ENCODE measurements at places on chromosomes 5 and 9. TPM values are rescaled to one million over a fixed set of nuclear protein-coding genes. Genes with fewer than 3 reads are reported as not detected.

DNA sequence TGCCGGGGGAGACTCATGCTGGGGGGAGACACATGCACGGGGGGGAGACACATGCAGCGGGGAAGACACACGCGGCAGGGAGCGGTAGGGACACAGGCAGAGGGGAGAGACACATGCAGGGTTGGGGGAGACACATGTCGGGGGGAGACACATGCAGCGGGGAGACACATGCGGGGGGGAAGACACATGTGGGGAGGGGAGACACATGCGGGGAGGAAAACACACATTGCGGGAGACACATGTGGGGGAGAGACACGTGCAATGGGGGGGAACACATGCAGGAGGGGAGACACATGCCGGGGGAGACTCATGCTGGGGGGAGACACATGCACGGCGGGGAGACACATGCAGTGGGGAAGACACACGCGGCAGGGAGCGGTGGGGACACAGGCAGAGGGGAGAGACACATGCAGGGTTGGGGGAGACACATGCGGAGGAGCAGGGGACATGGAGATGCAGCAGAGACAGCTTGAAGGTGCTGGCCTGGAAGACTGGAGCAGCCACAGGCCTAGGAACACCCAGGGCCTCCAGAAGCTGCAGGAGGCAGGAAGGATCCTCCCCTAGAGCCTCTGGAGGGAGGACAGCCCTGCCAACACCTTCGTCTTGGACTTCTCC, 20.3 kb upstream of the OLFM1 start:
- H3K27me3 ChIP-seq, result peaks cover 2% of the 10 kb centered on the region
- no peak overlapping the region for H3K27ac ChIP-seq
- H3K4me1 ChIP-seq, result no peaks in the 10 kb centered on the region
- DNase-seq, result no peak
- H3K36me3 ChIP-seq, result no peaks in the 10 kb centered on the region

DNA sequence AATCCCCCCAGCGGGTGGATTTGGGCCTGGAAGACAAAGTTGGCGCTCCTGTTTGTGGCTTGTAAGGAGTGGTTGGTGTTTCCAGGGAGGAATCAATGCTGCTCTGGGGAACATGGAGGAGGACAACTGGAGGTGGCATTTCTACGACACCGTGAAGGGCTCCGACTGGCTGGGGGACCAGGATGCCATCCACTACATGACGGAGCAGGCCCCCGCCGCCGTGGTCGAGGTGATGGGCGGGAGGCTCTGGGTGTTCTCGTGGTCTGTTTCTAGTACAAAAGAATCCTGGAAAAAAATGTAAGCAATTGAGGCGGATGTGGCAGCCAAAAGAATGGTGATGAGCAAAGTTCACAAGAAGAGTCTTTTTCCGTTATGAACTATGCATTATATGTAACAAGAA, 7.2 kb downstream of the SDHA start:
- no peak overlapping the region for H3K27ac ChIP-seq
- no peak for DNase-seq
- peaks cover 45% of the 10 kb centered on the region for H3K36me3 ChIP-seq
- peaks cover 6% of the 10 kb centered on the region for H3K4me1 ChIP-seq
- no peaks in the 10 kb centered on the region for H3K27me3 ChIP-seq

GRCh38 chr9:104775976-104776375, 12.0 kb downstream of the NIPSNAP3B start:
- no peak for DNase-seq
- no peak overlapping the region for H3K4me3 ChIP-seq
- H3K36me3 ChIP-seq, result peaks cover 3% of the 10 kb centered on the region
- H3K4me1 ChIP-seq, result no peaks in the 10 kb centered on the region
- H3K27me3 ChIP-seq, result no peaks in the 10 kb centered on the region

DNA sequence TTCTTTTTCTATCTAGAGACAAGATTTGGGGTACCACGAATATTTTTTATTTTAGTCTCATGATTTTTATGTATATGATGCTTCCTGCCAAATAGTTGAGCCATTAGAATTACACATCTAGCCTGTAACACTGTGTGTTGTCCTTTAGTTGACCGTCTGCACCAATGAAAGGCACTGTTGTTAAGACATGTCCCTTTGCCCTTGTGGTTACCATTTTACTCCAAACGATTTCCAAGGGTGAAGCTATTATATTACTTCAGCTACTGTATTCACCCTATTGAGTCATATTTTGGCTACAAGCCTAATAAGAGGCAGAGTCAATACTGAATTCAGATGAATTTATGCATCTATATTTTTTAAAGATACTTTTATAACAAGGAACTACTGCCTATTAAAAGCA, 207.6 kb downstream of the CETN3 start:
- H3K36me3 ChIP-seq, result no peaks in the 10 kb centered on the region
- no peak overlapping the region for H3K27ac ChIP-seq
- H3K4me3 ChIP-seq, result no peak overlapping the region
- no peak for DNase-seq
- H3K27me3 ChIP-seq, result no peaks in the 10 kb centered on the region

GRCh38 chr5:76046741-76047140, 36.4 kb upstream of the SV2C start:
- H3K4me3 ChIP-seq, result no peak overlapping the region
- H3K4me1 ChIP-seq, result no peaks in the 10 kb centered on the region
- H3K27ac ChIP-seq, result no peak overlapping the region

- no peaks in the 10 kb centered on the region for H3K27me3 ChIP-seq
- H3K4me1 ChIP-seq, result peaks cover 10% of the 10 kb centered on the region
- H3K27ac ChIP-seq, result no peak overlapping the region
Measured at GRCh38 chr5:68519143-68519542, 303.6 kb downstream of the PIK3R1 start.

- no peak for DNase-seq
- no peaks in the 10 kb centered on the region for H3K36me3 ChIP-seq
- no peak overlapping the region for H3K4me3 ChIP-seq
- H3K27ac ChIP-seq, result peak overlapping the region; percentile 75
- H3K27me3 ChIP-seq, result no peaks in the 10 kb centered on the region
Measured at GRCh38 chr5:96141749-96142148, 180.1 kb upstream of the ELL2 start.

GRCh38 chr5:87029951-87030350, 237.7 kb upstream of the RASA1 start:
- H3K27me3 ChIP-seq, result no peaks in the 10 kb centered on the region
- H3K36me3 ChIP-seq, result no peaks in the 10 kb centered on the region
- DNase-seq, result no peak
- H3K27ac ChIP-seq, result no peak overlapping the region

- no peaks in the 10 kb centered on the region for H3K4me1 ChIP-seq
- H3K27ac ChIP-seq, result no peak overlapping the region
- no peak overlapping the region for H3K4me3 ChIP-seq
- no peaks in the 10 kb centered on the region for H3K36me3 ChIP-seq
- peaks cover 11% of the 10 kb centered on the region for H3K27me3 ChIP-seq
- DNase-seq, result no peak
Measured at GRCh38 chr5:180467989-180468731, 26.0 kb upstream of the CNOT6 start.

DNA sequence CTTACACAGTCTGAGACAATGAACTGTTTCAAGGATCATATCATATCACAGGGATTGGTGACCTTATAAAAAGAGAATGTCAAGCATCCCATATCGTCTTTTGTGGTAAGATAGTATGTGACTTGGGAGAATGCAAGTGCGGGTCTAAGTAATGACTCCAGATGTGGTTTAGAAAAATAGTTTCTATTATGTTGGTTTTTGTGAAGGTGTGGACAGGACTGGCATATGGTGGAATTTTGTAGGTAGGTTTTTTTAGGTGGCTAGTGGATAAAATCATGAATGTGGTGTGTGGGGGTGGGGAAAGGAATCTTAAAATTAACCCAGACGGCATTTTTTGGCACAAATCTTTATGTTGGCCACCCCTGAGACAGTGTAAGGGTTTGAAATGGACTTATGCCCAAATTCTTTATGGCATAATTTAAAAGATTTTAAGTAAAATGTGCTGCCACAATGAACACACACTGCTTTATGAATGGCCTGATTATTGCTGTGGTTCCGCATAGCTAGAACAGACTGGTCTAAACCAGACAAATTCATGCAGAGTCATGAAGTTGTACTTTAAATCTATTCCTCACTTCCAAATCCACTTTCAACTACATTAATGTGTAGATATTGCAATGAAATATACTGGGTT, 204.8 kb upstream of the HAPLN1 start:
- DNase-seq, result peak; percentile 88
- H3K27ac ChIP-seq, result no peak overlapping the region
- H3K36me3 ChIP-seq, result no peaks in the 10 kb centered on the region
- H3K4me3 ChIP-seq, result no peak overlapping the region
- no peaks in the 10 kb centered on the region for H3K27me3 ChIP-seq

GRCh38 chr5:134289509-134290113, 63.7 kb upstream of the PPP2CA start:
- H3K27me3 ChIP-seq, result no peaks in the 10 kb centered on the region
- no peaks in the 10 kb centered on the region for H3K4me1 ChIP-seq
- H3K36me3 ChIP-seq, result no peaks in the 10 kb centered on the region

DNA sequence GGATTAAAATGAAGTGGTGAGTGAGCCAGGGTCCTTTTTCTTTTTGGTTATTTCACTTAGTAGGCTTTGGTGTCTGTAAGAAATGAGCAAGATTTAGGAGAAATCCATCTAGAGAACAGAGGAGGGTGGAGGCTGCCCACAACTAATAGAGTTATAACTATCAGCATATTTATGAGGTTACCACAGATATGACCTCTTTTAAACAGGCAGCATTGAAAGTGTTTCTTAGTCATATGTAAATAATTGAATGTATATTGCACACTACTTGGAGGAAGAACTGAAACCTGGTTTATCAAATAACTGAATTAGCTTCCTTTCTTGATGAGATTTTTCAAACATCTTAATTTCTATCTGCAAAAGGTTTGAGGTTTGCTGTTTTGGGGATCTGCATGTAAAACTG, 483.1 kb upstream of the PIK3R1 start:
- no peak for DNase-seq
- H3K36me3 ChIP-seq, result no peaks in the 10 kb centered on the region
- H3K27ac ChIP-seq, result no peak overlapping the region
- H3K27me3 ChIP-seq, result no peaks in the 10 kb centered on the region
- H3K4me1 ChIP-seq, result no peaks in the 10 kb centered on the region
- no peak overlapping the region for H3K4me3 ChIP-seq

The SH2D3C gene
- 0.24 TPM for polyA plus RNA-seq

The AFAP1L1 gene
- 2.9 TPM for polyA plus RNA-seq

- no peaks in the 10 kb centered on the region for H3K27me3 ChIP-seq
- peaks cover 6% of the 10 kb centered on the region for H3K4me1 ChIP-seq
- H3K27ac ChIP-seq, result no peak overlapping the region
- DNase-seq, result no peak
- no peaks in the 10 kb centered on the region for H3K36me3 ChIP-seq
Measured at GRCh38 chr9:70135176-70135575, 91.5 kb downstream of the MAMDC2 start.

The PCDHA7 gene
- 0.16 TPM for polyA plus RNA-seq

DNA sequence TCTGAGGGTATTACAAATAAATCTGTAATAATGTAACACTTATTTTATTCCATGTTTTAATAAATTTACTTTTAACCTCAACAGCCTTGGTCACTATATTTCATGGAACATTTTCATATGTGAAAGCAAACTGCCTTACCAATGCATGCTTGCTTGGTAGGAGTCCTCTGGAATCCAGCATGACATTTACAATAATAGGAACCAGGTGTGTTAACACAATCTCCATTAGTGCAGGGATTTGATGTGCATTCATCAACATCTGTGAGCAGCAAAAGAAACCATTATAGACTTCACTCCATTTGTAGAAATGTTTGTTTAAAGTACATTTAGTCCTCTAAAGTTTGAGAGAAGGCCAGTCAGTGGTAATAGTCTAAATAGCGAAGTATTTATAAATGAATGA, 159.4 kb downstream of the FBN2 start:
- H3K27ac ChIP-seq, result no peak overlapping the region
- no peak overlapping the region for H3K4me3 ChIP-seq
- H3K4me1 ChIP-seq, result no peaks in the 10 kb centered on the region

The SURF2 gene
- polyA plus RNA-seq, result 16.3 TPM

DNA sequence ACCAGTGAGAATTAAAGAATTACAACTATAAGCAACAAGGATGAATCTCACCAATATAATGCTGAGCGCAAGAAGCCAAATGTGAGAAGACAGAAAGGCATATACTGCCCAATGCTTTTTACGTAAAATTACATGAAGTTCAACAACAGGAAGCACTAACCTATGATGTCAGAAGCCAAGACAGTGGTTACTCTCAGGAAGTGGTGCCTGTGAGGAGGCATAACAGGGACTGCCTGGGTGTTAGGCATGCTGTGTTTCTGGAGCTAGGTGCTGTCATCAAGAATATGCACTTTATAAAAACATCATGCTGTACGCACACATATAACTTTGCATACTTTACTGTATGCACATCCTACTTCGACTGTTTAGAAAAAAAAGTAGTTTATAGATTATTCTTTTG, 30.1 kb downstream of the FRMD3 start:
- no peak for DNase-seq
- no peak overlapping the region for H3K27ac ChIP-seq
- H3K27me3 ChIP-seq, result no peaks in the 10 kb centered on the region
- H3K4me3 ChIP-seq, result no peak overlapping the region
- no peaks in the 10 kb centered on the region for H3K4me1 ChIP-seq
- H3K36me3 ChIP-seq, result no peaks in the 10 kb centered on the region

The DAP gene
- 152 TPM for polyA plus RNA-seq

GRCh38 chr9:9523476-9524139, 1089.2 kb downstream of the PTPRD start:
- no peaks in the 10 kb centered on the region for H3K27me3 ChIP-seq
- no peak overlapping the region for H3K4me3 ChIP-seq
- no peaks in the 10 kb centered on the region for H3K36me3 ChIP-seq
- no peak for DNase-seq
- no peak overlapping the region for H3K27ac ChIP-seq
- H3K4me1 ChIP-seq, result no peaks in the 10 kb centered on the region

Measured in IMR-90 (cell line).